ENCODE measurements at places on chromosomes 4 and X. TPM values are rescaled to one million over a fixed set of nuclear protein-coding genes. Genes with fewer than 3 reads are reported as not detected.

The GABRE gene
- total RNA-seq: 1.8 TPM

The ZNF630 gene
- 1.3 TPM for total RNA-seq

DNA sequence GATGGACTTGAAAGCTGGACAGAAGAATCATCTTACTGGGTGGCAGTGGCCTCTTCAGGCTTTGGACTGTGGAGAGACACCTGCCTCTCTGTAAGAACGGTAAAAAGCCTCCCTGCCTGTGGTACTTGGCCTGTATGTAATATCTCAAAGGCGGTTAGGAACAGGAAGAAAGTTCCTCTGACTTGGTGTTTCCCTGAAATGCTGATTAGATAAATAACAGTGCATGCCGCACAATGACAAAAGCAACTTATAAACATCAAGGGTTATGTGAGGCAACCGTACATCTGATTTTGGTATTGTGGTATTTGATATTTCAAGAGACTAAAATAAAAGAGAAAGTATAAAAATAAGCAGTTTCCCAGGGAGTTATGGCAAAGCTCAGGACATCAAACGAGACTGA, 92.4 kb upstream of the SORBS2 start:
- H3K36me3 ChIP-seq: no peaks in the 10 kb centered on the region
- H3K27ac ChIP-seq: no peak overlapping the region
- H3K4me3 ChIP-seq: no peak overlapping the region
- no peaks in the 10 kb centered on the region for H3K27me3 ChIP-seq

DNA sequence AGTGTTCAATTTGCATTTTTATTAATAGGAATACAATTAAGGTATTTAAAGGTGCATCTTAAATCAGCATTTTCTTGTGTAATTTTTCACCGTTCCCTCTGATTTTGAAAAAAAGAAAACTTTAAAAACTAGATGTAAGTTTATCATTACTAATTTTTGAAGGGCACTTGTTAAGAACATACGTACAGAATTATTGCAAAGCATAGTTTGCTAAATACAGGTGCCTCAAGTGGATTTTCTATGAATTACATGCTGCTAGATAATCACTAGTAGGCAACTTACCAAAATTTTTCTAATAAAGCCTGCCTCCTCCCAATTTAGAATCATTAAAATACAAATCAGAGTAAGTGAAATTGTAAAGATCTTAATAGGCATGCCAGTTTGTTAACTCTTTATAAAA, 8.5 kb downstream of the CNKSR2 start:
- H3K4me1 ChIP-seq: no peaks in the 10 kb centered on the region
- H3K27me3 ChIP-seq: no peaks in the 10 kb centered on the region

The ZMAT1 gene
- total RNA-seq: 2.0 TPM

DNA sequence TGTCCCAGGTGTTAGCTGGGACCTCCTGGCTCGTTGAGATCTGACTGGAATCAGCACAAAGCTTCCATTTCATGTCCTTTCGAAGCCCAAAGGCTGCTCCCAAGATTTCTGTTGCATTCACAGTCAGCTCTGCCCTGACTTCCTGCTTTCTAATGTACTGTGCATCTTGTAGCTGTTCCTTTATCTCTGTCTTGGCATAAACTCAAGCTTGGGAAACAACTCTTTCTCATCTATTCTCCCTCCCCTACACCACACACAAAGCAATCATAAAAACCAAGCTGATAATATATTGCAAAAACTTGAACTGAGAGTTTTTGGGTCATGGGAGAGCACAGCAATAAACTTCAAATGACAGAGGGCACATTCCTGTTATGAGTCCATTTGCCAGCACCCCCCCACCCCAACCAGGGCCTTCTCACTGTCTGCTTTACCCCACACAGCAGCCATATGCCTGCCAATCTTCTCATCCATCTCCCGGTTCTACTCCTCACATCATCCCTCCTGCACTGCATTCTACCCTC, 76.3 kb downstream of the SYNPO2 start:
- no peaks in the 10 kb centered on the region for H3K36me3 ChIP-seq
- peaks cover 25% of the 10 kb centered on the region for H3K4me1 ChIP-seq
- no peak overlapping the region for H3K27ac ChIP-seq
- H3K4me3 ChIP-seq: no peak overlapping the region
- DNase-seq: peak; percentile 64

The INTS6L gene
- 8.7 TPM for total RNA-seq

The AKAP14 gene
- not detected for total RNA-seq

DNA sequence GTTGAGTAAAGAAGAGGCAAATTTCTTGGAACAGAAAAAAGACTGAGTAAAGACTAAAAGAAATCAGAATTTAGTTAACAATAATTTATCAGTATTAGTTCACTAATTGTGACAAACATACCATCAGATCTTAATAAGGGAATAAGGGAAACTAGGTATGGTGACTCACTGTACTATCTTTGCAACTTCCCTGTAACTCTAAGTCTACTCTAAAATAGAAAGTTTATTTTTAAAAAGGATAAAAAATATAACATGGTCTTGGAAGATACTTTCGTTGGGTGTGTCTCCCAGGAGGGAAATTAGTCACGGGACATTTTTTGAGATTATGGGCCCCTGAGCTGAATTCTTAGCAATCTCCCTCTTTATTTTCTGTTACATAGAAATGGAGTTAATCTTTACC, 97.3 kb downstream of the EMCN start:
- H3K36me3 ChIP-seq: no peaks in the 10 kb centered on the region
- H3K27ac ChIP-seq: no peak overlapping the region
- no peak overlapping the region for H3K4me3 ChIP-seq
- no peaks in the 10 kb centered on the region for H3K4me1 ChIP-seq

The BMX gene
- total RNA-seq: not detected

All from astrocyte (in vitro differentiated cells and primary cell).